ENCODE measurements at places on chromosomes 7 and 10.

DNA sequence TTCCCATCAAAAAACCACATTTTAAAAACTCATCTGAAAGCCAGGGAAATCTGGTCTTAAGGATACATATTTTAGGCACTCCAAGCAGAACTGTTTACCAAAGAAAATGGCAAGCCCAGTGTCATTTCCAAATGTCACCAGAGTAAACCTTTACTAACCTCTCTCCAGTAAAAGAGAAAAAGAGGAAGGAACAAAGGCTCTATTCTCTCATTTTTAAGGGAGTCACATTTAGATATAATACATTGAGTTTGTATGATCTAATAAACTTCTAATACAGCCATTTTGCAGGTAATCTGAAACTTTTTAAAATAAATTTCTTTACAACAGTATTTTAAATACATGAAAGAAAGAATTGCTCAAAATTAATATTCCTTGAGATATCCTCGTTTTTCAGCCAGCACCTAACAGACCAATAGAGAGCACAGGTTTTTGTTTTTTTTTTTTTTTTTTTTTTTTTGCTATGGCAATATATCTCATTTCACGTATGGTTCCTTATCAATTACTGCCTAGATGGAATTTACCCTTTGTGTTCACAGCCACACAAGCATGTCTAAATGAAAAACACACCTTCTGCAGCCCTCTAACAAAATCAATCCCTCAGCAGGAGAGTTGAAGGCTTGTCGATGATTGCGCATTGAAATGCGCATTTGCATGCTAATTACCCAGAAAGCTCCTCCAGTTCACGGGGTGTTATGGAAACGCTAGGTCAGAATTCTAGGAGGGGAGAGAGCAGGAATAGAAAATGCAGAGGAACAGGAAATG lies 39.8 kb upstream of the MSRB2 start:
- DNase-seq = no peak

- DNase-seq = no peak
These were observed 1.9 kb upstream of the IFRD1 start for GRCh38 chr7:112448381-112448780.

DNA sequence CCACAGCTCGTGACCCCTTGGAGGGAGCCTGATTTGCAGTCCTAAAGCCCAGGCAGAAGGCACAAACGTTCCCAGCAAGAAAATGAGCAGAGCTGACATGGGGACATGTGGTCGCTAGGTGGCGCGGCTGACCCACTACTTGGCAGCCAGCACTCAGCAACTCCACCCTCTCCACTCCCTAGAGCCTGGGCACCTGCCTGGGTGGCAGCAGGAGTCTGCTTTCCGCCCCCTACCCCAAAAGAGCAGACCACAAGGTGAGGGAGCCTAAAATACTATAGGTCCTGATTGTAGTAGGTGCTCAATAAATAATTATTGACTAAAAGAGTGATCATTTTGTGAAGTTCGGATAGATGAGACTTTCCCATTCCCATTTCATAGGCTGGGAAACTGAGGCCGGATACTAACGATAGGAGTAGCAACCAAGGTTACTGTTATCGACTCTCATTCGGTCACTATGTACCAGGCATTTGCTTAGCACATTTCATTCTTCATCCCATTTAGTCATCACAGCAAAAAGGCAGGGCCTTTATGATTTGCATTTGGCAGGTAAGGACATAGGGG lies 57.4 kb downstream of the NEUROG3 start:
- DNase-seq = no peak

DNA sequence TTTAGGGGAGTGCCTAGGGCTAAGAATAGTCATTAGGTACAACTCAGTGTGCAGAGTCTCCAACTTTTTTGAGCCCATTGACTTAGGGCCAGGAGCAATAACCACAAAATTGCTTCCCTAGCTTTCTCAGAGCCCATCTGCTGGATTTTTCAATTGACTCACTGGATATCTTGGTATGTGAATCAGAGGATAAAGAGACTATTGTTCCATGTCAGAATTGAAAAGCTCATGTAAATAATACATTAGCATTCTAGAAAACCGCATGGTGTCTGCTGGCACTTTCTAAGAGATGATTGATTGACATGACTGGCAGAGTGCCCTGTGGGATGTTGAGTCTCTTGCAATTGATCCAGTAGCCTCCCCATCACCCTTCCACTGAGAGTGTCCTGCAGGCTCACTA lies 246.2 kb downstream of the CCDC7 start:
- no peak for DNase-seq

- no peak for DNase-seq
These were observed 10.1 kb upstream of the CSTF2T start for GRCh38 chr10:51709324-51709972.

GRCh38 chr7:100061518-100062193 lies 12.1 kb downstream of the ZSCAN21 start:
- DNase-seq = no peak

DNA sequence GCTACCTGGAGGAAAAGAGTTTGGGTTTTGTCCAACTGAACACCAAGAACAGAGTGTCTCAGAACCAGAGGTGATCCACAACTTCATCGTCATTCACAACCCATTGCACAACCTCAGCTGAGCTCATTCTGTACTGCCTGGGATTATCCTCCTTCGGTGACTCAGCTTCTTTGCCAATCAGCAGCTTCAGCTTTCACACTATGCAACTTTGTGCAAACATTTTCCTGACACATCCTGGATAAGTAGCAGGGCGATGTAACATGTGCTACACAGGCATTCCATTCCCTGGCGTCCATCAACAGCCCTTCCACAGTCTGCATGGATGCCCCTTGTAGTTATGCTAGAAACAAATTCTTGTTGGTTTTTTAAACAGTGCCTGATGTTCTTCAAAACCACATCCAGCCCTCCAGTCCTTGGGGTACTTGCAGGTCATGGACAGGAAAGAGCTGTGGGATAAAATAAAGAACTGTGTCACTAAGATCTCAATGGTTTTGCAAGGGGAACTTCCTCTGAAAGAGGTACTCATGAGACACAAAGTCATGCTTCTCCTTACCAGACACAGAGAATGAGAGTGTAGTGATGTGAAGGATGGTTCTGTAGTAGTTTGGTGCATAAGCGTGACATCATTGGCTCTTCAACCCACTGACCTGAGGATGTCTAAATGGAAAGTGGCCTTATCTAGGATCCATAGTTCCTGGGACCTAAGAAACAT lies 478.5 kb downstream of the KIF20B start:
- no peak for DNase-seq

DNA sequence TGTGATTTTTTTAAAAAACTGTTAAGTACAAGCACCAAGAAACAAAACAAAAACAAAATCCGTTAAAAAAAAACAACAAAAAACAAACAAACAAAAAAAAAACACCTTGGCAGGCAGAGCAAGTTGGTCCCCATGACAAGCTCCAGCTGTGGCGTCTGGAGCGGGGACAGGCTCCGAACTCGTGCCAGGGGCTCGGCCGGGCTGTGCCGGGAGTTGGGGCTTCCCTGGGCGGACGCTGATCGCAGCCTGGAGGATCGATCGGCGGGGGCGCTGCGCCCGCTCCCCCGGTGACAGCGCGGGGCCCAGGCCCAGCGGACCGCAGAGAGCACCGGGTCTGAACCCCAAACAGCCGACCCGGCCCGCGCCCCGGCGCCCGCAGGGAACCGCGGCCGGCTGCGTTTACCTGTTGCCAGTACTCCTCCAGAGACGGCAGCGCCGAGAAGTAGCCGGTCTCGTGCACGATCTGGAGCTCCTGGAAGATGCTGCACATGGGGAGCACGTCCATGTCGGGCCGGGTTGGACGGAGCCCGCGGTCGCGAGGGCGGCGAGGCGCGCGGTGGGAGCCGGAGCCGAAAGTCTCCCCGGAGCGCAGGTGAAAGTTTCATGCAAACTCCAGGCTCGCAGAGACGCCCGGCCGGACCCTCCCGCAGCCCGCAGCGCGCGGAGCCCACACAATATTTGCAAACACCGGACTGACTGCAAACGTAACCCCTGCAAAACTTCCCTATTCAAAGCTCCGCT lies at the start of gene KLF6:
Gene KLF6 (minus strand): TSS at position 700 of the 741 bp plus-strand sequence. CDS start 195 bp downstream, at position 505.
- DNase-seq = no peak

DNA sequence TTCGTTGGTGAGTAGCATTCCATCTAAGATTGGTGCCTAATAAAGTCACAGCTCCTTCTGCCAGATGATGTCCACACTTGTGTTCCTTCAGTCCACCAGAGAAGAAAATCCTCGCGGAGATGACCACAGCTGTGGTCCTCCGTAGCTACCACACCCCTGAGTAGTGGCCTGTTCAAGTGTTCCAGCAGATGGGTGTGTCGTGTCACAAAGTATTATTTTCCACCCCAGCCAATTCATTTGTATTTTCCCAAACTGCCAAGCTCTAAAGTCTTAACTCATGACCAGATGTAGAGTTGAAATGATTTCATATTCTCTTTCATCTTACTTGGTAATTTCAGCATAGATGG lies 251.3 kb upstream of the TCF7L2 start:
- no peak for DNase-seq

DNA sequence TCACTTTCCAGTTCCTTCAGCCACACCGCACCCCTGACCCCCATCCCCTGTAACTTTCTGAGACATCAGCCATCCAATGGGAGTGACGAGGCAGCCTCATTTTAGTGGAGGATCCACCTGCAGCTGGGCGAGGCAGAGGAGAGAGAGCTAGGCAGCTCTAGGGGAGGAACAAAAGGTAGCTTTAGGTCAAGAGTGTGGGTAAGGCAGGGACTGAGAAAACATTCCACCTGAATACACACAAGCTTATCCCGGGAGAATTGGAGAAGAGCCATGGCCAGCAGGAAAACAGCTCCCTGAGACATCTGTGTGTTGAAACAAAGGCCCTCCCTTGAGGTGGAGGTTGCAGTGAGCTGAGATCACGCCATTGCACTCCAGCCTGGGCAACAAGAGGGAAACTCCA lies 6.7 kb upstream of the KLRG2 start:
- DNase-seq = no peak

GRCh38 chr10:14602807-14603533 lies 171.7 kb downstream of the FAM107B start:
- DNase-seq = no peak

GRCh38 chr7:107194052-107194451 lies 25.2 kb downstream of the HBP1 start:
- DNase-seq = no peak

GRCh38 chr7:26199301-26200037 lies 1.1 kb downstream of the HNRNPA2B1 start:
- DNase-seq = peak; percentile 52

GRCh38 chr10:9211228-9211627 lies 1156.7 kb downstream of the GATA3 start:
- DNase-seq = no peak

- no peak for DNase-seq
These were observed 1020.9 kb downstream of the GATA3 start for GRCh38 chr10:9075420-9075819.

- no peak for DNase-seq
These were observed 823.1 kb downstream of the CCSER2 start for GRCh38 chr10:85151506-85151905.

GRCh38 chr7:70775570-70776156 lies 356.3 kb upstream of the GALNT17 start:
- no peak for DNase-seq

DNA sequence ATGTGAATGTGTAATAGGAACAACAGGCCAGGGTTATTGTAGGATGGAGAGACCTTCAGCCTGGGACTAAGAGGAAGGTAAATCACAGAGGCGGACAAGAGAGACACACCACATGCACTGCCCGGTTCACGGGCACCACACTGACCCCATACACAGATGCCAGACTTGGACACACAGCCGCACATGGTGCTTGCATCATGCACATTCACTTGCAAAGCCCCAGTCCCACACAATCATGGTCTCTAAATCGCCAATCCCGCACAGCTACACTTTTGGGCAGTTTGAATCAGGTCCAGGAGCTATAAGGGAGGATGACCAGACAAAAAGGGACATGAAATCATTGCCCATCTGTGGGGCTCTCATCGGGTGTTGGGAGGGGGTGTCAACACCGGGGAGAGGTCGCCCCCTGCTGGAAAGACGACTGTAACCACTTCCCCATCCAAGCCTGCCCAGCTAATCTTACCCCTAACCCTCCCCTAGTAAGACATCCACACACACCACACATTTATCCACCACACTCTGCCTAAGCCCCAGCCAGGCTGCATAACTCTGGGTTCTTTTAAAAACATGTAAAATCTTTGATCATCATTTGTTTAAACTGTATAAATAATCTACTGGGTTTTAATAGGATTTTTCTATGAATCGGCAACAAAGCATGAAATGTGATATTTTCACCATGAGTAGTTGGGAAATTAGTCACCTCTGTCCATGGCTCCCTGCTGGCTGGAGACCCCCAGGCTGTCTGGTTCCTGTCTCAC lies 40.5 kb upstream of the SLF2 start:
- DNase-seq = no peak

Measured in NCI-H1105 (cell line).